ENCODE measurements at places on chromosomes 5 and 9. TPM values are rescaled to one million over a fixed set of nuclear protein-coding genes. Genes with fewer than 3 reads are reported as not detected.

- DNase-seq, result no peak
Measured at GRCh38 chr9:27054841-27055240, 49.4 kb upstream of the LRRC19 start.

The GRIA1 gene
- not detected for total RNA-seq

The PCDHGB5 gene
- total RNA-seq, result 0.12 TPM

GRCh38 chr5:367358-368130 is 46.0 kb downstream of the AHRR start:
- DNase-seq, result no peak

The INSL6 gene
- total RNA-seq, result not detected

- DNase-seq, result no peak
Measured at GRCh38 chr5:80372780-80373179, 35.1 kb upstream of the ZFYVE16 start.
